ENCODE measurements at places on chromosomes 4 and X.
A peak's percentile ranks its signal among the peaks of the same experiment; 100 is the strongest.

DNA sequence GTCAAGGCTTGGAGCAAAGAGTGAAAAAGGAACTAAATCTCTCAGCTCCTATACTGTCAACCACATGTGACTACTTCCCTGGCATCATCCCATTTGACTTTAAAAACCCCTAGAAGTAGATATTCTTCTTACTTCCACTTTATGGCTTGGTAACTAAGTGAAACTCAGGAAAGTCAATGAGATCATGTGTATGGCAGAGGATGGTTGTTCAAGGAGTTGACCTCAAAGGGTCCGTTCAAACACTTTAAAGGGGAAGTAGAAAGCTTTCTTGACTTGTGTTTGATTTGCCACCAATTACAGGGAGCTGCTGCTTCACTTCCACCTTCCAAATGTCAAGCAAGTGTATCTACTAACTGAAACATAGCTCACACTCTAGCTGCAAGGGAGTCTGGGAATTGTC lies 187.2 kb downstream of the RAB28 start:
- no peak for DNase-seq

- DNase-seq, result no peak
These were observed 6.3 kb upstream of the SGMS2 start for GRCh38 chr4:107818301-107818910.

GRCh38 chrX:15435836-15436619 lies 51.8 kb upstream of the VEGFD start:
- DNase-seq, result peak; percentile 25

GRCh38 chr4:109149836-109150235 lies 152.6 kb downstream of the COL25A1 start:
- DNase-seq, result no peak

DNA sequence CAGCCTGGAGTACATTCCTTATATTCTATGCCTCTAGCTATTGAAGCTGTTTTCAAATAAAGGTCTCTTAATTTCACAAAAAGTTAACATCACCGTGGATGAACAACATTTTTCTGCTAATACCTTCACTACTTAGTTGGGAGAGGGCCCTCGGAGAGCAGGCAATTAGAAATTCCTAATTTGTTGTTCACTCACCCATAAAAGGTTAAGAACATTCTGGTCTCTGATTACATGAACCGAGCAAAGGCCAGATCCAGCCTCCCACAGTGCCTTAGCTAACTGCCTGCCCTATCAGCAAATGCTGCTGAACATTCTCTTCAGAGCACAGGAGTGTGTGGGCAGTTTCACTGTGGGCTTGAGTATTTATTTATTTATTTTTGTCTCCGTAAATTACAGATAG lies 36.0 kb upstream of the TTC29 start:
- DNase-seq, result peak; percentile 48

GRCh38 chrX:103417370-103417769 lies 41.0 kb downstream of the BEX3 start:
- no peak for DNase-seq

DNA sequence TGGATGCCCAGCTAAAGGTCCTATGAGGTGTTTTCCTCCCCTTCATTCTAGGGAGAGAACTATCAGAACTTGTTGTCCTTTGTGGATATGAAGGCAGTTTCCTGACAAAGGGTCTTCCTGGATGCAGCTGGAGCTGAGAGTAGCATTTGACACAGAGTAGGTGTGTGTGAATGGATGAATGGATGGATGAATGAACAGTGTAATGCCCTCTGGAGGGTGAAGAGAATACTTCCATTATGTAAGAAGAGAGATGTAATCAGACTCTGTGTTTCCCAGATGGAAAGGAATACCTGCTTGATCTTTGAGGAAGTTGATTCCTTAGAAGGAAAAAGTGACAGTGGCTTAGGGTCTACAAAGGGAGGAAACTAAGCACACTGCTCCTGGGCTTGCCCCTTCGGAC lies 55.4 kb upstream of the AADAT start:
- no peak for DNase-seq

DNA sequence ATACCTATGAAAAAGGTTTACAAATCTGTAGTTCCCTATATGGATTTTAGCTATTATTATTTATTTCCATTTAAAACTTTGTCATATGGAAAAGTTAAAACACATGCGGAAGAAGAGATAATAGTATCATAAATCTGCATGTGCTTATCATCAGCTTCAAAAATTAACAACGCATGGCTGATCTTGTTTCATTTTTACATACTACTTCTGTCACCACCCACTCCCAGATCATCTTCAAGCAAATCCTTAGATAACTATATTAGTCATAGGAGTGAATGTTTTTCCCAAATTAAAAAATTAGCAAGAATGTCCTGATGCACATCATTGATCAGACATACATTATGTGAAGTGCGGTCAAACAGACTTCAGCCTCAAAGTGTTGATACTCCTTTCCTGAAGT lies 24.6 kb upstream of the MOB1B start:
- DNase-seq, result peak; percentile 6

DNA sequence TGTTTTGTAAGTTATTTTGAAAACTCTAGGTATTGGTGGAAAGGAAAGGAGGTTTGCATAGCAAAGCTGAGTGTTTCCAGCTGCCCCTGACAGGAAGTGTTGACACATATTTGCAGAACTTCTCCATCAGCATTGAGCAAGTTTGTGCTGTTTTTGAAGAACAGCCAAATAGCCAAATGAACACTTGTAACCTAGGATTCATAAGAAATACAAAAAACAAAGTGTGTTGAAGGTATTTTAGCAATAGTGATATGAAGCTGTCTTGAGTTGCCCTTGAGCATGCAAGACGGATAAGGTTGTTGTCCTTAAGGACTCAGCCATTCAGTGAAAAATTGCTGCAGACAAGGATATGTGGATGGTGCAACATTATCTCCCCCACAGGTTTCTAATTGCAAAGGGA lies 68.3 kb upstream of the PGM2 start:
- peak; percentile 70 for DNase-seq

DNA sequence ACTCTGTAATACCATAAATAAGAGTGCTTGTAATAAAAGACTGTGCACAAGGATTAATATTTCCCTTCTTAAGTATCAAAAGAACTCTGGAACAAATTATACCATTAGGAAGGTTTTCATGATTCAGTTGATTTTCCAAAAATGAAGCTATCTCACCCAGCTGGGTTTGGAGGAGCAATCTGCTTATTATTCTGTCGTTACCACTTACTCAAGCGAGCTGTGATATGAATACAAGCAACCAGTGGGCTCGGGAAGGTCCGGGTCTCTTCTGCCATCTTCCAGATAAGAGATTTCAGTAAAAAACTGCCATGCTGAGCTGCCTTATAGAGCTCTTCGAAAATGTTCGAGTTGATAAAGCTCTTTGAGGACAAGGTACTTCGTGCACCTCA lies 15.3 kb downstream of the SMIM20 start:
- DNase-seq, result no peak

- DNase-seq, result peak; percentile 33
These were observed 1049.9 kb upstream of the TENM3 start for GRCh38 chr4:181193131-181193930.

GRCh38 chr4:182745237-182745636 lies 171.9 kb downstream of the DCTD start:
- no peak for DNase-seq

GRCh38 chrX:132271311-132271778 lies 52.1 kb upstream of the RAP2C start:
- no peak for DNase-seq

- DNase-seq, result no peak
These were observed 216.2 kb downstream of the ADGRA3 start for GRCh38 chr4:22299678-22300077.

DNA sequence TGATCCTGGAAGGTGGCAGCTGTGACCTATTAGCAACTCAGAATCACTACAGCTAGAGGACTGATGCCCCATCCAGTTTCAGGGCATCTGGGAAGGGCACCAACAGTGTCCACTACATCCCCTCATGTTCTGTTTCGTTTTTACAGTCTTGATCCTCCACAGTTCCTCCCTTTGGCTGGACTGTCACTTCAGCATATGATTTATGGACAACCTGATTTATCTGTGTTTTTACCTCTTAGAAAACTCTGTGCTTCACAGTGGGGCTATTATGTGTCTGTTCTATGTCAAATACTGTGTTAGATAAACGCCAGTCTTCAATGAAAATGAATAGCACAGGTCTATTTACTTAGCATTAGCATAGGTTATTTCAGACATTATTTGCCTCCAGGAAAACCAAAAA lies 63.1 kb upstream of the GRPR start:
- no peak for DNase-seq

Measured in fibroblast of upper back skin (primary cell).